PC-9 (cell line): ENCODE measurements at places on chromosomes 6 and 20. TPM values are rescaled to one million over a fixed set of nuclear protein-coding genes. Genes with fewer than 3 reads are reported as not detected.

DNA sequence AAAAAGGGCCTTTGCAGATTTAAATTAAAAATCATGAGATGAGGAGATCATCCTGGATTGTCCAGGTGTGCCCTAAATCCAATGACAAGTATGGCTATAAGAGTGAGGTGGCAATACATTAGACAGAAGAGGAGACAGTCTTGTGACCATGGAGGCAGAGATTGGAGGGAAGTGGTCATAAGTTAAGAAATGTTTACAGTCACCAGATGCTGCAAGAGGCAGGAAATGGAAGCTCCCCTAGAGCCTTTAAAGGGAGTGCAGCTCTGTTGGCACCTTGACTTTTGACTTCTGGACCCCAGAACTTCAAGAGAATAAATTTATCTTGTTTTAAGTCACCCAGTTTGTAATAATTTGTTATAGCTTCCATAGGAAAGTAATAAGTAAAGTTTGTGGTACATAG lies 61.1 kb downstream of the HMGN3 start:
- H3K27me3 ChIP-seq = no peaks in the 10 kb centered on the region
- H3K4me3 ChIP-seq = no peak overlapping the region
- no peaks in the 10 kb centered on the region for H3K4me1 ChIP-seq
- H3K36me3 ChIP-seq = no peaks in the 10 kb centered on the region

DNA sequence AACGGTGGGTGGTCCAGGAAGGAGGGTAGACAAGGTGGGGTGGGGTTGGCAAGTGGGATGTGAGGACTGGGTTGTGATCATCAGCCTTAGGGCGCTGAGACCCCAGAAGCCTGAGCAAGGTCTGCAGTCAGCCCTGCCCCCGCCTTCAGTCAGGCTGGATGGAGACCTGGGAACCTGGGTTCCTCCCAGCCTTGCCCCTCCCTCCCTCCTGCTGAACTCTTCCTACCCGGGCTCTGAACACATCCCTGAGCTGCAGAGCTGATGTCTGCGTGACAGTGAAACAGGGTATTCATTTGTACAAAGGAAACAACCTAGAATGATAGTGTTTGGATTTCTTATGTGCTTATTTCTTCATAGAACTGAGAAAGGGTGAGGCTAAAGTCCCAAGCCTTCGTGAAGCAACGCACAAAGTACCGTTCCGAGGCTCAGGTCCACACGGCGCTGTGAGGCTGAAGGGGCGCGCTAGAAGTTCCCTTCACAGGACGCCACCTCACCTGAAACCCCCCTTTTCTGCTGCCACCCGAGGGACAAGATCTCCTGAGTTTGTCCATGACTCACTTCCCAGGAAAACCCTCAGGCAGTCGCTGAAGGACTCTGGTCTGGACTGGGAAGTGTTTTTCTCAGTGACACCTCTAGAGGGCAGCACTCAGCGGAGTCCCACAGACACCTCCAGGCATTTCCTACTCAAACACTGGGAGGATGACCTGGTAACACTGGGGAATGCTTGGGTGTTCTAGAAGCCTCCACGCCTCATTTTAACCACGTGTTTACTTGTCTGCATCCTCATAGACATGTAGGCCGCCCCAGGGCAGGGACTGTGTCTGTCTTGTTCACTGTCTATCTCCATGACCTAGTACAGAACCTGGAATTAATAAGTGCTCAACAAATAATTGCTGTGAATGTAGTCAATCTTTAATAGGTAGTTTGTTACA lies 1.2 kb downstream of the GSTA5 start:
- no peaks in the 10 kb centered on the region for H3K4me1 ChIP-seq
- DNase-seq = peak; percentile 50
- no peak overlapping the region for H3K27ac ChIP-seq
- H3K36me3 ChIP-seq = no peaks in the 10 kb centered on the region
- H3K27me3 ChIP-seq = no peaks in the 10 kb centered on the region; the same call in 1 of the 2 replicates

DNA sequence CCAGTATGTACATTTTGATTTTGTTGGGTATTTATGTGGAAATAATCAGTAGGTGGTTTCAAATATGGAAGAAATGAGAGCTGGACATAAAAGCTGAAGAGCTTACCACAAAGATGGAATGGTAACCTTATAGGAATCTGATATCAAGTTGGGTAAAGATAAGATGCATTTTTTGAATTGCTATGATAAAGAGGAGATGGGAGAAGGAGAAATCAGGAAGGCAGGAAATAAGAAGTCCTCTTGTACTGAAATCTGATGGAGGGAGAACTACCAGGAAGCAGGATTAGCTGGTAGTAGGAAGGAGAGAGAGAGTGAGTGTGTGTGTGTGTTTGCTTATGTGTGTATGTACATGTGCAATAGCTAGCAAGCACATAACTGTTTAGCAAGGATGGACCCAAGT lies 468.4 kb downstream of the PHF3 start:
- no peaks in the 10 kb centered on the region for H3K27me3 ChIP-seq
- no peak overlapping the region for H3K4me3 ChIP-seq
- no peak overlapping the region for H3K27ac ChIP-seq
- H3K4me1 ChIP-seq = no peaks in the 10 kb centered on the region
- no peak for DNase-seq

- no peak for DNase-seq
- no peak overlapping the region for H3K27ac ChIP-seq
- peaks cover 40% of the 10 kb centered on the region for H3K36me3 ChIP-seq
- H3K4me3 ChIP-seq = no peak overlapping the region
- H3K4me1 ChIP-seq = peaks cover 26% of the 10 kb centered on the region
Measured at GRCh38 chr6:152976749-152977148, 6.1 kb downstream of the FBXO5 start.

DNA sequence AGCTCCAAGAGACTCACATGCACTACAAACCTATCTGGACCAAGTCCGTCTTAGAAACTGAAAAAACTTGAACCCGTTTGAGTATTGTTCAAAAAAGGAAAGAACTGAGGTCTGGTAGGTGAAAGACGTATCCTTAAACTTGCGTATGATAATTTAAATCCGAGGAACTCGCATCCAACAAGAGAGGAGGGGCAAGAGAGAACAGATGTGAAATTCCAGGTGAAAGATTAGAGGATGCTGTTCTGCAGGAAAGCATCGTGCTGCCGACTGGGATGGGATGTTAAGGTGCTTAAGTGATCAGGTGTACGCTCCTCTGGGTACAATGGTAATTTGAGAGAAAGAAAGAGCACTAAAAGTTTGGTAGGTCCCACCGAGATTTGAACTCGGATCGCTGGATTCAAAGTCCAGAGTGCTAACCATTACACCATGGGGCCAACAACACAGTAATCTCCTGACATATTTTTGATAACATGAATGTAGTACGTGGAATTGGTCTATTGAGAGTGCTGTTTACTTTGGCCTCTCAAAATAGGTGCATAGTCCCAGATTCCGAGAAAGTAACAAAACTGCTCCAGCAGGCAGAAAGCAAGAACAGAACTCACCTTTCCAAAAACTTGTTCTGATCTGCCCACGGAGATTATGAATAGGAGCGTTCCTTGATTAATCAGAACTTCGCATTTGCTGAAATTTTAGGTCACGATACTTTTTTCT lies 53.5 kb upstream of the BTN3A2 start:
- H3K27me3 ChIP-seq = no peaks in the 10 kb centered on the region
- no peaks in the 10 kb centered on the region for H3K36me3 ChIP-seq
- peak overlapping the region; percentile 74 for H3K27ac ChIP-seq

- no peaks in the 10 kb centered on the region for H3K27me3 ChIP-seq
- no peak for DNase-seq
- peaks cover 9% of the 10 kb centered on the region for H3K4me1 ChIP-seq
- no peaks in the 10 kb centered on the region for H3K36me3 ChIP-seq
Measured at GRCh38 chr20:10733122-10733521, 59.3 kb upstream of the JAG1 start.

DNA sequence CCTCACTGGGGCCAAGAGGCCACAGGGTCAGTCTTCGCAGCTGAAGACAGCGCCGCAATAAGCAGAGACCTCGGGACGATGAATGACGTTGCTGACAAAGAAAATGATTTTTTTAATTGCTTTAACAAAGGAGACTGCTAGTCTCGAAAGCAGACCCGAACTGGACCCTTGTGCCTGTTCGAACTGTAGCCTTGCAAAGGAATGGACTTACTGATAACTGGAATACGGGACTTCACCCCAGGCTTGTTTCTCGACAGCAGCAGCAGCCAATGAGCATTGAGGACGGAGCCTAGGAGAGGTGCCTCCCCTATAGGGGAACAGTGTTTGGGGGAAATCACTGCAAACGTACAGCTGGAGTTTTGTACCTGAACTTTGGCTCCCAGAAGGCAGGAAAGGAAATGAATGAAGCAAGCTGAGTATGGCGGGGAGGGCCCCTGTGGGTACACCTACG lies 1.3 kb upstream of the TAF4 start:
- H3K36me3 ChIP-seq = no peaks in the 10 kb centered on the region
- peak overlapping the region; percentile 81; the same call in 1 of the 2 replicates for H3K4me3 ChIP-seq
- peaks cover 16% of the 10 kb centered on the region for H3K4me1 ChIP-seq
- H3K27ac ChIP-seq = no peak overlapping the region
- DNase-seq = no peak

DNA sequence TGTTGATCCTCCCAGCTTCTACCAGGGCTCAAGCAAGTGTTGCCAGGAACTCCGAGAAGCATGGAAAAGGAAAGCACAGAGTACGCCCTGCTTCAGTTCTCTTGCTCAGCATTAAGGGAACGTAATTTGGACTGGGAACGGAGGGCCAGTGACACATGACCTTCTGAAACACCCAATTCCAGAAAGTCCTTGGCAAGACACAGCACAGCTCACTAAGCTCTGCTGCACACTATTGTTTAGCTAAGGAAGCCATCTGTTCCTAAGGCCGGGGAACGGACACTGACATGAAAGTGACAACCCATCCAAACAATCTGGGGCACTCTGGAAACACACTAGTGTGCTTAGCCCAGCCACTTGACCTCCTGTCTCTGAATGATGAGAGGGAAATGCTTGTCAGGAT lies 56.9 kb upstream of the NXT1 start:
- H3K27ac ChIP-seq = no peak overlapping the region
- peaks cover 17% of the 10 kb centered on the region for H3K27me3 ChIP-seq
- no peak for DNase-seq

DNA sequence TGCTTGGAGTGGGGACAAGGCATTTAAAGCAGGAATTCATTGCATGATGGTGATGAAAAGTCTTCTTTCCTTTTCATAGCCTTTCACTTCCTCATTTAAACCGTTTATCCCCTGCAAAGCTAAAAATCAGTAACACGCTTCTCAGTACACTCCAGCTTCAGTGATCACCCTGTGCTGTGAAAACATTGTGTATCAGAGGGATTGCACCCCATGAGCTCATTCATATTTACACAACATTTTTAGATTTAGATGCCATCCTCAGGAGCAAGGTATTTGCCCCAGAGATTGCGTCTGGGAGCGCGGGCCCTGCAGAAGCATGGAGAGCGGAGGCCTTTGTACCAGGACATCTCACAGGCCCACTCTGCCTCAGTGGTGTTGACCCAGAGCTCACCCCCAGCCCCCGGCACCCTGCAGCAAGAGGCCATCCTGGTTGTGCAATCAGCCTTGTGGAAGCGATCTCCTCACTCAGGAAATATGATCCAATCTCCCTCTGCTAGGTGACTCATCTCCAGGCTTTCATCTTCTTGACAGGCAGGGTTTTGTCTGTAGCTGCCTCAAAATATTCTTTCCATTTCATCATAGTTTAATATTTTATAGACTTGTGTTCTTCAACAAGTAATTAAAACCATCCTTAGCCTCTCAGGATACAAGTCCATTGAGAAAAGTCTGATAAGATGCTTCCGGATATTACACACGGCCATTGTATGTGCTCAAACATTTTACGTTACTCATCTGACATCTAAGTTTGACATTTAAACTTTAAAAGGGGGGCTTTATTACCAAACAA lies 38.9 kb upstream of the THBS2 start:
- H3K27me3 ChIP-seq = peaks cover 51% of the 10 kb centered on the region
- no peak for DNase-seq
- no peak overlapping the region for H3K27ac ChIP-seq
- no peak overlapping the region for H3K4me3 ChIP-seq
- H3K4me1 ChIP-seq = peaks cover 10% of the 10 kb centered on the region

GRCh38 chr20:38192323-38192885 lies 27.3 kb upstream of the TGM2 start:
- no peak overlapping the region for H3K4me3 ChIP-seq
- H3K27me3 ChIP-seq = no peaks in the 10 kb centered on the region
- peaks cover 50% of the 10 kb centered on the region for H3K4me1 ChIP-seq
- H3K27ac ChIP-seq = no peak overlapping the region
- no peak for DNase-seq
- H3K36me3 ChIP-seq = no peaks in the 10 kb centered on the region

- no peak for DNase-seq
- 0 out of 2 replicates have a peak, but pooled peaks cover 5% of the 10 kb centered on the region for H3K4me1 ChIP-seq
- H3K27me3 ChIP-seq = no peaks in the 10 kb centered on the region
- H3K27ac ChIP-seq = no peak overlapping the region
- no peak overlapping the region for H3K4me3 ChIP-seq
Measured at GRCh38 chr6:14506656-14507246, 389.2 kb downstream of the CD83 start.

DNA sequence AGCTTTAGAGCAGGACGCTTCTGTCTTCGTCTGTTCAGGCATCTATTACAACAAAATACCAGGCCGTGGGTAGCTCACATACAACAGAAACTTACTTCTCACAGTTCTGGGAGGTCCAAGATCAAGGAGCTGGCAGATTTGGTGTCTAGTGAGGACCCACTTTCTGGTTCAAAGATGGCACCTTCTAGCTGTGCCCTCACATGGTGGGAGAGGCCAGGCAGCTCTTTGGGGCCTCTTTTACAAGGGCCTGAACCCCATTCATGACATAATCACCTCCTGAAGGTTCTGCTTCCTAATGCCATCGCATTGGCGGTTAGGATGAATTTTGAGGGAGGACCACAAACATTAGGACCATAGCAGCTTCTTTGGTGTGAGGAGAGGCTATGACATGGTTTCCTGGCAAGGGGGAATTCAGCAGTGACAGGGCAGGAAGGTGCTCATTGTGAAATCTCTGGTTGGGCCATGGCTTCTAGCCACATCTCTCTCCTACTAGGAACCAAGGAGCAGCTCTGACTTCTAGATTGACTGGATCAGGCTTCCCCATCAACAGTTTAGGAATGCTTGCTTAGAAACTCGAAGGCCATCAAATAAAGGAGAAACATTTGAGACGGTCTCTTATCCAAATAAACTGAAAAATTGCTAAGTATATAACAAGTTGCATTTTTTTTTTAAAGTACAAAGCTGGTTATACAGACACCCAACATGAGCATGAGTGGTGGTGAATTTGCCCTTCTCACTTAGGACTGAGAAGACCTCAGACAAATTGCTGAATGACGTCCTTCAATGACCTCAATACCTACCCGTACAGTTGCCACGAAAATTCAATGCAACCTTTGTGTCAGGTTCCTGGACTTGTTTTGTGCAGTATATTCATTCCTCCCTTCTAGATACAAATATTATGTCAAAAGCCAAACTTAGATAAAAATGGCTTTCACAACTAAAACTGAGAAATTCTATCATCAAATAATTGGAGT lies 140.7 kb downstream of the ZDHHC14 start:
- H3K27me3 ChIP-seq = no peaks in the 10 kb centered on the region
- H3K4me3 ChIP-seq = no peak overlapping the region
- no peaks in the 10 kb centered on the region for H3K4me1 ChIP-seq
- H3K36me3 ChIP-seq = no peaks in the 10 kb centered on the region

Gene MYBL2
- total RNA-seq = 124 and 152 TPM in 2 replicates

GRCh38 chr6:5028921-5029320 lies 25.1 kb upstream of the RPP40 start:
- no peaks in the 10 kb centered on the region for H3K36me3 ChIP-seq
- H3K4me1 ChIP-seq = no peaks in the 10 kb centered on the region
- H3K4me3 ChIP-seq = no peak overlapping the region
- H3K27me3 ChIP-seq = no peaks in the 10 kb centered on the region
